ENCODE measurements at places on chromosomes 6 and 20.

GRCh38 chr6:150293423-150294173 lies 75.2 kb upstream of the IYD start:
- peak; percentile 76 for DNase-seq

- DNase-seq, result no peak
Observed at GRCh38 chr6:147298461-147298860, 94.2 kb downstream of the STXBP5 start.

DNA sequence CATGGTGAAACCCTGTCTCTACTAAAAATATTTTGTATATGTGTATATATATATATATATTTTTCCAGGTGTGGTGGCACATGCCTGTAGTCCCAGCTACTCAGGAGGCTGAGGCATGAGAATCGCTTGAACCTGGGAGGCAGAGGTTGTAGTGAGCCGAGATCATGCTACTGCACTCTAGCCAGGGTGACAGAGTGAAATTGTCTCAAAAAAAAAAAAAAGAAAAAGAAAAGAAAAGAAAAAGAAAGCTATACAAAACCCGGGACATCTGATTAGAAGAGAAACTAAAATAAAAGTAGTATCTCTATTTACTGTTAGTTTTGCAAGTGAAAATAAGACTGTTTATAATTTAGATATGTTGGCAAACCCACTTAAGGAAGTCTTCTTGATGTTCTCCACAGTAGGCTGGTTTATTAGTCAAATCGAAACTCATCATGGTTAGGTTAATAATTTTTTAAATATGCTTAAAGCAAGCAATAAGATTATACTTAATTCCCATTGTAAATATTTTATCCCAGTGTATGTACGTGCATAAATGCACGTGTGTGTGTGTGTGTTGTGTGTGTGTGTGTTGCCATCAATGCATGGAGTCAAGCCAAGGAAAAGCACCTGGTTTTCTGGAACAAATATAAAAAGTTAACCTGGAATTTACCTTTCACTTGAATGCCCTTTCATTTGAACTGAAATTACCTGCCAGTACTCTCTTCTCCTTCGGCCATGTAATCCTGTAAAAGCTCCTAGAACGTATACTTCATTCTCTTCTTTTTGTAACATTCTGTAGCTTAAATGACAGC lies 7.1 kb downstream of the VNN2 start:
- DNase-seq, result no peak

DNA sequence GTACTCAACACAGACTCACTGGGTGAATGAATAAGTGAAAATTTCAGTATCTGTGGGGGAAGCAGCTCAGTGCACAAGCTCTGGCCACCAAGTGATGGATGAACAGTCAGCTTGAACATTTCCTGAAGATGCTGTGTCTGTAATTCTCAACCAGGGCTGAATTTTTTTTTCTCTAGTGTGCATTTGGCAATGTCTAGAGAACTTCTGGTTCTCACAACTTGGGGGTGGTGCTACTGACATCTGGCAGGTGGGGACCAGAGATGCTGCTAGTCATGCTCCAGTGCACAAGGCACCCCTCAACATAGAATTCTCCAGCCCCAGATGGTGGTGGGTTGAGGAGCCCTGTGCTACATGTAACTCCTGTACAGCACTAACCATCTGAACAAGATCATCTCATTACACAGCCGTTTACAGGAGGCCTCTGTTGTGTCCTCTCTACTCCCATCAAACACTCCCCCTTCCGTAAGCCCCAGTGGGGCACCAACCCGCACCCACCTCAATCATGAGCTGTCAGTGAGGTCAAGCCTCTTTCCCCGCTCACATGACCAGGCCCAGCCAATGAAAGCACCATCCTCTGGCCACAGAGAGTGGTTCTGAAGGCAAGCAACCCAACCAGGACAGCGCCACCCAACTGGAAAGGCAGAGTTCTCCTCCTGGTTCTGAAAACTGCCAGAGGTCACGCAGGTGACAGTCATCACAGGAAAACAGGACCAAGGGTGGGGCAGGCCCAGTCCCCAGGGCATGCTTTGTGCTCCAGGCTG lies 103.9 kb upstream of the PMEPA1 start:
- DNase-seq, result no peak

- DNase-seq, result no peak
Observed at GRCh38 chr6:153069897-153070296, 61.2 kb downstream of the RGS17 start.

DNA sequence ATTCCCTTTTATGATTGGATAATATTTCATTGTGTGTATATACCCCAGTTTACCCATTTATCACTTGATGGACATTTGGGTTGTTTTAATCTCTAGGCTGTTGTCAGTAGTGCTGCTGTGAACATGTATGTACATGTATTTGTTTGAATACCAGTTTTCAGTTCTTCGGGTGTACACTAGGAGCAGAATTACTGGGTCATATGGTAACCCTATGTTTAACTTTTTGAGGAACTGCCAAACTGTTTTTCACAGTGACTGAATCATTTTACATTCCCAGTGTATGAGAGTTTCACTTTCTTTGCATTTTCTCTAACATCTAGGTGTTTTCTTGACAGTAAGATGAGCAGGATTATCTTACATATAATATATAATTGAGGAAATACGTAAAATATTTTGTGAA lies 44.7 kb upstream of the ADIG start:
- no peak for DNase-seq

GRCh38 chr20:7703551-7703961 lies 236.7 kb downstream of the HAO1 start:
- DNase-seq, result no peak

DNA sequence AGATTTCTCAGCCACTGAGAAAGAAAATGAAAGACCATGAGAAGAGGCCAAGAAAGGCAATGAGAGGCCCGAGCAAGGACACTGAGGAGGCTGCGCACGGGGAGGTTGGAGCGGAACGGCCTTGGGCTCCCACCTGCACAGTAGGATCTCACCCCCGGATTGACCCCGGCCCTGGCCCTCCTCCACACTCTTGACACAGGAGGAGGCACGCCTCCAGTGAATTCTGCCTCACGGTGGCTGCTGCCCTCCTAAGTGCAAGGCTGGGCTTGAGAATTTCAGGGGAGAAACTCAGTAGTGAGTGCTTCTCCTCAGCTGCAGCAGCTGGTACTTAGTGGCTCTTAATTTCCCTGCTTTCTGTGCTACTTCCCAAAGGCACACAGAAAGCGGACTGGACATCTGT lies 18.0 kb downstream of the MRPL14 start:
- no peak for DNase-seq

GRCh38 chr6:3625149-3625979 lies 126.1 kb downstream of the PXDC1 start:
- no peak for DNase-seq

- DNase-seq, result peak; percentile 91
Observed at GRCh38 chr6:30814146-30815040, 69.9 kb upstream of the DDR1 start.

GRCh38 chr20:44475372-44475693 lies 341 bp upstream of the TTPAL start:
- no peak for DNase-seq

DNA sequence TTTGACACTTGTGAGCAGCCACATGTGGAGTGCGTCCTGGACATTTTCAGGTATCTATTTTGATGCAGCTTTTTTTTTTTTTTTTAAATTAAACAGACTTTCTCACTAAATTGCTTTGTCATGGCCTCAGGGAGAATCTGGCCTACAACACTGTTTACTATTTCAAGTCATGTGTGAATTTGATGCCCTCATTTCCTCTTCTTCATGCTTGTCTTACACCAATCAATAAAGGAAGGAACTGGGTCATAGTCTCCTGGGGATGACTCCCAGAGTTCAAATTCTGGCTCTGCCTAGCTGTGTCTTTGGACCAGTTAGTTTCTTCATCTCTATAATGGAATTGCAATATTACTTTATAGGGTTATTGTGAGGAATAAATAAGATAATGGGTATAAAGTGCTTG lies 554.1 kb downstream of the PRKN start:
- DNase-seq, result no peak

DNA sequence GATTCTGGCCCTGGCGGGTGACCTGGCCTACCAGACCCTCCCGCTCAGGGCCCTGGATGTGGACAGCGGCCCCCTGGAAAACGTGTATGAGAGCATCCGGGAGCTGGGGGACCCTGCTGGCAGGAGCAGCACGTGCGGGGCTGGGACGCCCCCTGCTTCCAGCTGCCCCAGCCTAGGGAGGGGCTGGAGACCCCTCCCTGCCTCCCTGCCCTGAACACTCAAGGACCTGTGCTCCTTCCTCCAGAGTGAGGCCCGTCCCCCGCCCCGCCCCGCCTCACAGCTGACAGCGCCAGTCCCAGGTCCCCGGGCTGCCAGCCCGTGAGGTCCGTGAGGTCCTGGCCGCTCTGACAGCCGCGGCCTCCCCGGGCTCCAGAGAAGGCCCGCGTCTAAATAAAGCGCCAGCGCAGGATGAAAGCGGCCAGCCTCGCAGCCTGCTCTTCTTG lies 868 bp upstream of the SLC2A4RG start:
- no peak for DNase-seq

- DNase-seq, result no peak
Observed at GRCh38 chr6:144064402-144065212, 30.8 kb downstream of the SF3B5 start.

GRCh38 chr6:79031821-79032590 lies 46.0 kb downstream of the PHIP start:
- DNase-seq, result peak; percentile 6

GRCh38 chr20:12860619-12861247 lies 148.0 kb upstream of the SPTLC3 start:
- no peak for DNase-seq

GRCh38 chr20:25544734-25545133 lies 40.6 kb downstream of the NINL start:
- DNase-seq, result no peak

DNA sequence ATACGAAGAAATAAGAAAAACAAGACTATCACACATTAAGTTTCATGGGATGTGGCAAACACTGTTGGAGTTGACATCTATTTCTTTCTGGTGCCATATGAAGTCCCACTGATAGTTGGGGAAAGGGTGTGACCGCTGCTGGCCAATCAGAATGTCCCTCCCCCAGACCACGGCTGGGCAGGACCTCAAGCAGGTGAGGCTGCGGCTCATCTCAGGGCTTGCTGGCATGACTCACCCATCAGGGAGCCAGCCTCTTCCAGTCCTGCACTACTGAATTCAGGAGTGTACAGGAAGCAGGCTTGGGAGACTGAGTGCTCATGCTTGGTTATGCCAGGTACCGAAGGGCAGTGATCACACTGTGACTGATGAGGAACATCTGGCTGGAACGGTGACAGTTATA lies 18.9 kb downstream of the PREP start:
- peak; percentile 44 for DNase-seq

DNA sequence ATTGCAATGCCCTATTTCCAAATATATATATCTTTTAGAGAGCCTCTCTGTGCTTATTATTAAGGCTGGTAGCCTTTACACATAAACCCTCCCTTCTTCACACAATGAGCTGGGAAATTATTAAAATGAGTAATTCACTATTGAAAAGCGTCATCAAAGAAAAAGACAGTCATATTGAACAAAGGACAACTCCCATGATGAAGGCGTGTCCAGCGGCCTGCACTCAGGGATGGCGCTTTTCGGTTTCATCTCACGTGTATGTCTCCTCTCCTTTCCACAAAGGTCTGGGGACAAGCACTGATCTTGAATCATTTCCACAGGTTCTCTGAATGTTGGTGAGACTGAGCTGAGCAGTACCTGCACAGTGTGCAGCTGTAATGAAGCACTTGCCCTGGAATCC lies 3.5 kb downstream of the SERPINB9 start:
- no peak for DNase-seq

GRCh38 chr20:3659492-3660261 lies 3.5 kb downstream of the GFRA4 start:
- no peak for DNase-seq

DNA sequence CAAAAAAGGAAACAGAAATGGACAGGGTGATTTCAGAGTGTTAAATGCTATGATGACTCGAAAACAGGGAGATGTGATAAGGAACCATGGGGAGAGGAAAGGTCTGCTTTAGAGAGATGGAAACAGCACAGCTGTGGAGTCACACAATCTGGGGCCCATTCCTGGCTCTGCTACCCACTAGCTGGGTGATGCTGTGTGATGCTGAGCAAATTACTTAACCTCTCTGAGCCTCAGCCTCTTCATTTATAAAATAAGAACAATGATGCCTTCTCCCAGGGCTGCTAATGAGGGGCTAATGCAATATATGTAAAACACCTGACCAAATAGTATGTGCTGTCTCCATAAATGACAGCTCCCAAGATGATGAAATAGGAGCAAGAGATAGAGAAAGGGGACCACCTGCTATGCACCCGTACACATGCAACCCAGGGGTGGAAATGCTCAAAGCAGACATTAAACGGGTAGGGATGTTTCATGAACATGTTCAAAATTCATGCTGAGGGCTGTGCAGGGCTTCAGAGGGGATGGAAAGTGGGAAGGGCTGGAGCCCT lies 27.7 kb downstream of the MDGA1 start:
- DNase-seq, result no peak

GRCh38 chr6:134020071-134020470 lies 32.4 kb downstream of the SLC2A12 start:
- DNase-seq, result no peak

DNA sequence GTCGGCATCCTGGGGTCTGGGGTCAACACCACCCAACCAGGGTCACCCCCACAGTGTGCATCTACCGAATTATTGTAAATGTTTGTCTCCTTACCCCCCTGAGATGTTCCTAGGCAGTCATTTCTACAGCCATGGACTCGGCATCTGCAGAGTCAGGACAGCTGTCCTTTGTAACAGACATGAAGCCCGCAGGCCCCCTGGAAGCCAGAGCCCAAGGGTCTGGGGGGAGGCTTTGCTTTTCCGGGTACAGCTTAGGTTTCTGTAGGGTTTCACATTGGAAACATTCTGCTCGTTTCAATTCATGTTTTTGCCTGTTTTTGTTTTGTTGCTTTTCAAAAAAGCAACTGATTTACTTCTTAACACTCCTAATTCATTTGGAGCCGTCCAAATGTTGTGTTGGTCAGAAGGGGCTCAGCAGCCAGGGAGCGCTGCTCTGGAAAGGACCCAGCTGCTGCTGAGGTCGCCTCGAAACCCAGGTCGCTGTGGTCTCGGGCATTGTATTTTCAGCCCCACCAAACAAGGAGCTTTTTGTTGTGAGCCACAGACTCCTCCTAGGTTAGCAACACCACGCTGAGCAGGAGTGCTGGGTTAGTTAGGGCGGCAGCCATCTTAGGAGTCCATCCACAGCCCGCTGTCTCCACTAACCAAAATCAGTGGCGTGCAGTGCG lies 160.4 kb downstream of the TMEM242 start:
- no peak for DNase-seq

DNA sequence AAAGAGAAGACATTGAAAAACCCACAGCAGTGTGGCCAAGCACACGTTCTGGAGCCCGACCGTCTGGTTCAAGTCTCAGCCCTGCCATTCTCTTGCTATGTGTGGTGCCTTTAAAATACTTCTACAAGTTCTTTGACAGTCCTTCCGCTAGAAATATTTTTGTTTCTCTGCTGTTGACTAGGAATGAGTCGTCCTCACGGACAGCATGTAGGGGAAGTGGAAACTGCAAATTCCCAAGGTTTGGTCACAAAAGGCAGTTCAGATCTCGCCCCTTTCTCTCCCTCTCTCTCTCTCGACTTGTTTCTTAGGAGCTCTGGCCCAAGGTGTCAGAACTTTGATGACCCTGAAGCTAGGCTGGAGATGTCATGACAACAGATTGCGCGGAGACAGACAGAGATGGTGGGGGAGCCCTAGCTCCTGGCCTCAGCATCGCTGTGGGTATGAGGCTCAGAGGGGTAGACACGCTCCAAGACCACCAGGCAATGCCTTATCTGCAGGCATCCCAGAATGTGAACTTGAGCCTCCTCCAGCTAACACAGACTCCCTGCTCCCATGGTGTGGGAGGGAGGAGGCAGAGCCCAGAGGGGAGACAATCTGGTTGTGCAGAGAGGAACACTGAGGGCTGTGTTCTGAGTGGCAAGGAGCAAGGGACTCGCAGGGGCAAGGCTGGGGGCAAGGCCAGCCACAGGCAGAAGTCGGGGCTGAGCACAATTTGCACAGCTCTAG lies 368.9 kb upstream of the SULF2 start:
- no peak for DNase-seq

Data from A172 (cell line).